ENCODE measurements at places on chromosomes 1 and 21.

GRCh38 chr1:54947540-54947939, 32.9 kb upstream of the TMEM61 start:
- no peaks in the 10 kb centered on the region for H3K36me3 ChIP-seq
- no peak overlapping the region for H3K27ac ChIP-seq
- H3K27me3 ChIP-seq = peaks cover 12% of the 10 kb centered on the region
- H3K4me3 ChIP-seq = no peak overlapping the region
- no peak for DNase-seq

DNA sequence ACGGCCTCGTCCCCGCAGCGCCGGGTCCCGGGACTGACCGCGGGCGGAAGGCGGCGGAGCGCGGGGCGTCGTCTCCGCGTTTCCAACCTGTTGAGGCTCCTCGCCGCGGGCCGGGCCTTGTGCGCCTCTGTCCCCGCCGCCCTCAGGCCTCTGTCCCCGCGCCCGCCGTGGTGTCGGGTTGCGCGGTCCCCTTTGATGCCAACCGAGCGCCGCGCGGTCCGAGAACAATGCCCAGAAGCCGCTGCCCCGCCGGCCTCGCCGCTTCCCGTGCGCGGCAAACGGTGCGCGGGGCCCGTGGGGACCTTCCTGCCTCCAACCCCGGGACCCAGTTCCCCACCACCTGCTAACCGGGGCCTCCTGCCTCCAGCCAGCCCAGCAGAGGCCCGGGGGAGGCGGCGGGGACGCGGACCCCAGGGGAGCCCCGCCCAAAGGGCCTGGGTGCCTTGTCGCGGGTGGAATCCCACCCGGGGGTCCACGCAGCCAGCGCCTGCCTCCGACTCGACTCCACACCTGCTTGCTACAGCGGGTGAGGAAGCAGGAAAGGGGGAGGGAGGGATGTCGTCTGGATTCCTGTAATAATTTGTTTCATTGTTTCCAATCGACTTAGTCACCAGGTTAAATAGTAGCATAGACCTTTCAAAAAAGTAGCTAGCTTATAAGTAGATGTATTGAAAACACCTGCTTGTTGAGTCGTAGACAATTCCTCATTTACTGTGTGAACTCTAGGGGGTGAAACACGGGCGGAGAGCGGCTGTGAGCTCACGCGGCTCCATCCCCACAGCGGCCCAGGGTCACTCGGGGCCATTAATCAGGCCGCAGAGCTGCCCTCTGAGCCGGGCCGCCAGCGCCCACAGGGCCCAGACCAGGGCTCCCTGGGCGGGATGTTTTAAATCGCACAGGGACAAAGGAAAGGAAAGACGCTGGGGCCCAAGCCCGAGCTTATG, 1.1 kb downstream of the COL18A1 start:
- peaks cover 27% of the 10 kb centered on the region for H3K27me3 ChIP-seq
- peak overlapping the region; percentile 85 for H3K27ac ChIP-seq
- peak; percentile 80 for DNase-seq
- H3K4me3 ChIP-seq = peak overlapping the region; percentile 80
- peaks cover 5% of the 10 kb centered on the region for H3K36me3 ChIP-seq

DNA sequence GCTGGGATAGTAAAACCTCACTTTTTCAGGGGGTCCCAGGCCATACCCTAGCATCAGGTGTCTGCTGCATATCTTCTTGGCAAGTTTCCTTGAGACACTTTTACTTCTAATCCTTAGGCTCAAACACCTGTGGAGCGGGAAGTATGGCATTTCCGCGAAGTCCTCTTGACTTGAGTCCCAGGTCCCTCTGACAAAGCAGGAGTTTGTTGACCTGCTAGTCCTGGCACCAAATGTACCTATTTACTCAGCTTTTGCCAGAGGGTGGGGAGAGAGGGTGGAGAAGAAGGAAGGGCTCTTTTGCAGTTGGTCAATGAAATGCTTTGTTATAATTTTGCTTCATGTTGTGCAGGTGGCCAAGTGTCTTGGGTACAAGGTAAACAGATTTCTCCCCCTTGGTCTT, 59.7 kb downstream of the CLIC6 start:
- no peak overlapping the region for H3K4me3 ChIP-seq
- no peak for DNase-seq
- no peaks in the 10 kb centered on the region for H3K36me3 ChIP-seq
- H3K27me3 ChIP-seq = peaks cover 18% of the 10 kb centered on the region
- H3K27ac ChIP-seq = no peak overlapping the region
- H3K4me1 ChIP-seq = no peaks in the 10 kb centered on the region

- no peak for DNase-seq
- no peaks in the 10 kb centered on the region for H3K27me3 ChIP-seq
- no peak overlapping the region for H3K4me3 ChIP-seq
- H3K36me3 ChIP-seq = peaks cover 5% of the 10 kb centered on the region
- H3K27ac ChIP-seq = peak overlapping the region; percentile 39
These were observed 64.5 kb upstream of the SLC44A3 start for GRCh38 chr1:94755675-94756074.

DNA sequence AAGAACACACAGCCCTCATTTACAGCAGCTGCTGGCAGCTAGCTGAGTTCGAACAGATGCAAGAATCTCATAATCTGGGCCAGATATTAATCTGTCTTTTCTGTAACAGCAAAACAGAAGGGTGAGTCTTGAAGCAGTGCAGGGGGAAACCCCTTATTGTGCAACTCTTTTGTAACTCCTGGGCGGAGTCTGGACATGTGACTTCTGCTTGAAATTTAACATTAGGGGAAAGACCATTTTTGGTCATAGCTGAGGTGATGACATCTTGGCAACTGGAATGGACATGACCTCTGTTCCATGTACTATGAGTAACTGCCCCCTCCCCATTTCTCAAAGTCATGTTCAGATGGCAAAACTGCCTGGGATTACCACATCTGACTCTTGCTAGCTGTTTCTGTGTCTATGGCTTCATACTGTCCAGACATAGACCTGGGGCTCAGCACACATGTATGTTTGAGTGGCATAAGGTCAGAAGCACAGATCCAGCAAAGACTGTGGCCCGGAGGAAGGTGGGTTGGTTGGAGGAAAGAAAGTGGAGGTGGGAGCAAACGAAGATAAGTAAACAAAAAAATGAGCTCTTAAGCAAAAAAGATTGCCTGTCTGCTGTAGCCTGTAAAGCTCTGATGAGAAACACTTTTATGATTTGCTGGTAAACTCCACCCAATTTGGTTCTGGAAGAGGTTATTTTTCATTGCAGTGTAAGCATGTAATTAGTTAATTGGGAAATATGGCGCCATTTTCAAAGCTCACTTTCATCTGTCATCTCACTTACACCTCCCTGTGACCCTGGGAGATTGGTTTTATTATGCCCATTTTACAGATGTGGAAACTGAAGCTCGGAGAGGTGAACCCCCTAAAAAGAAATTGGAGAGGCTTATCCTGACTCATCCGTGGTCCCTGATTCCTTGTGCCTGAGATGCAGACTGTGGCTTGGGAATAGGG, 26.1 kb downstream of the ETS2 start:
- no peaks in the 10 kb centered on the region for H3K36me3 ChIP-seq
- H3K27me3 ChIP-seq = peaks cover 15% of the 10 kb centered on the region
- no peak overlapping the region for H3K27ac ChIP-seq
- no peak overlapping the region for H3K4me3 ChIP-seq
- no peak for DNase-seq
- no peaks in the 10 kb centered on the region for H3K4me1 ChIP-seq

- H3K27ac ChIP-seq = no peak overlapping the region
- H3K4me3 ChIP-seq = no peak overlapping the region
These were observed 22.1 kb downstream of the RIPPLY3 start for GRCh38 chr21:37028570-37028969.

DNA sequence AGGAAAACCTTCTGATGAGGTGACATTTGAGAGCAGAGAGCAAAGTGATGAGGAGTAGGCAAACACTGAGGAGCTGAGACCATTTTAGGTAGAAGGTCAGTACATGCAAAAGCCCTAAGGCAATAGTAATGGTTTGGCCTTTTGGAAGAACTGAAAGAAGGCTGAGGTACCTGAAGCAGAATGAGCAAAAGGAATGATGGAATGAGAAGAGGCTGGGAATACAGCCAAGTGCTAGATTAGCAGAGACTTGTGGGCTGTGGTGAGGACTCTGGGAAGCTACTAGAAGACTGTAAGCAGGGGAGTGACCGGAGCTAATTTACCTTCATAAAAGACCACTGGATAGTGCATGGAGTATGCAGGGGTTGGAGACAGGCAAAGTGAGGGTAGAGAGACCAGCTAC, 77.9 kb downstream of the GFI1 start:
- H3K4me1 ChIP-seq = peaks cover 9% of the 10 kb centered on the region
- H3K4me3 ChIP-seq = no peak overlapping the region
- no peak for DNase-seq
- peaks cover 13% of the 10 kb centered on the region for H3K27me3 ChIP-seq
- peaks cover 5% of the 10 kb centered on the region for H3K36me3 ChIP-seq
- no peak overlapping the region for H3K27ac ChIP-seq

DNA sequence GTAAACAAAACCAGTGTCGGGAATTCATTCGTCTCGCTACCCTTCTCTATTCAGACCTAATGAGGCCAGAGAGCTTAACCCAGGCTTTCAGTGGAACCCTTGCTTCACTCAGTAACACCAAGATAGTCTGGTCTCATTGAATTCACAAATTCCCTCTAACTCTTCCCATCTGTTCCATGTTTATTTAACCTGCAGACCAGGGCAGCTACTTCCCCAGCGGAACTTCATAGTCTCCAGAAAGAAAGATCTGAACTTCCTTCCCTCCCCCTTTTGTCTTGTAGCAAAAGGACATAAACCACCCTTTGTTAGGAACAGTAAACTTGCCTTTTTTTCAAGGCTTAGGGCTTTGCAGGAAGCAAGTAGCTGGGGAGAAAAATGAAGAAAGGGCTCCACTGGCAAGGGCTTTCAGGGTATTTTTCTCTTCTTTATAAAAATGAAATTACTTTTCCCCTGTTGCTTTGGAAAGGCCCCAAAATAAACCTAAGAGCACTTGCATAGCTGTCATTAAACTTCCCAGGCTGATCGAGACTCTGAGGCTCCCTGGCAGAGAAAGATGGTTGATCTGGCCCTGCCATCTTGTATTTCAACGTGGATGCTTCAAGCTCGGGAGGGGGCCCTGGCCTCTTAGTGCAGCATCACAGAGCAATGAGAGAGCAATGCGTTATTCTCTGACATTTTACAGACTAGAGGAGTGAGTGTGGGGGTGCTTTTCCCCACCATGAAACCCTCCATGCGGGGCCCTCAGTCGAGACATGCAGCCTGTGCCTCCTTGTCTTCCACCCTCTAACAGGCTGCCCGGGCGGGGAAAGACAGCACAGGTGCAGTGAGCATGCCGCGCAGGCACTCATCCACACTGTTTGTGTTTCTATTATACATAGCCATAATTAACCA, 30.0 kb downstream of the MIS18A start:
- peaks cover 5% of the 10 kb centered on the region for H3K36me3 ChIP-seq
- H3K27me3 ChIP-seq = peaks cover 19% of the 10 kb centered on the region
- no peak overlapping the region for H3K4me3 ChIP-seq
- peaks cover 33% of the 10 kb centered on the region for H3K4me1 ChIP-seq

- H3K27me3 ChIP-seq = peaks cover 8% of the 10 kb centered on the region
- H3K27ac ChIP-seq = peak within 1 kb of the TSS; percentile 92
- H3K4me3 ChIP-seq = peak within 1 kb of the TSS; percentile 95
- DNase-seq = peak; percentile 99
- H3K36me3 ChIP-seq = no peaks in the 10 kb centered on the region
These were observed at the start of gene KIF1B for GRCh38 chr1:10209905-10210810. Gene KIF1B (plus strand): TSS chr1:10210570. CDS start chr1:10232329, 21,759 bp downstream.

GRCh38 chr21:45538381-45539045, 3.7 kb downstream of the SLC19A1 start:
- no peak overlapping the region for H3K4me3 ChIP-seq
- DNase-seq = no peak
- H3K4me1 ChIP-seq = peaks cover 30% of the 10 kb centered on the region
- H3K27ac ChIP-seq = no peak overlapping the region
- peaks cover 4% of the 10 kb centered on the region for H3K36me3 ChIP-seq

DNA sequence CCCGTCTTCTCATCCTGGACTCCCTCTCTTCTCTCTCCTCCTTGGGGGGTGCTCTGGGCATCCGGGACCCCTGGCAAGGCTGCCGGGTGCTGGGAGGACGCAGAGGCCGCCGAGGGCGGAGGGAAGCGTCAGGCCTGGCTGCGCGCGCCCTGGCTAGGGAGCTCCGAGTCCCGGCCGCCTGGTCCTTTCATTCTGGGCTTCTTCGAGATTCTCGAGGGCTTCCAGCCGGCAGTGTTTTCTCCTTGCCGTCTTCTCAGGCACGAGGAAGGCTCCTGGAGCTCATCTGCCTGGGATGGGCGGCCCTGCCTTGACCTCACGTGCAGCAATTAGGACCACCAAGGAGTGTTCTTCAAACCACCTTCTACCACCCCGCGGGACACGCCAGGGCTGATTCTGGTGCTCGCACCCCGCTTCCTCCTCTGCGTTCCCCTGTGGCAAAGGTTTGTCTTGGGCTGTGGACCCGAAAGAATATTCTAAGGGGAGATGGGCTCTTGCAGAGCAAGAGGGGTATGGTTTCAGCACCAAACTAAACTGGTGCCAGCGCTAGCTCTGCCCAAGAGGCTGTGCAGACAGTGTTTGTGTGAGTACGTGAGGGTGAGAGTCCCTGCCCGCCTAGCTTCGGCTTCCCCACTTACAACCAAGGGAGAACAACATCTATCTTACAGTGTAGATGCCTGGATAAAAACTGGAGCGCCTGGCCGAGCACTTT, 36.5 kb downstream of the PIK3CD start:
- peaks cover 12% of the 10 kb centered on the region for H3K4me1 ChIP-seq
- H3K27me3 ChIP-seq = peaks cover 69% of the 10 kb centered on the region
- H3K4me3 ChIP-seq = peak overlapping the region; percentile 84
- peak; percentile 51 for DNase-seq
- no peak overlapping the region for H3K27ac ChIP-seq

DNA sequence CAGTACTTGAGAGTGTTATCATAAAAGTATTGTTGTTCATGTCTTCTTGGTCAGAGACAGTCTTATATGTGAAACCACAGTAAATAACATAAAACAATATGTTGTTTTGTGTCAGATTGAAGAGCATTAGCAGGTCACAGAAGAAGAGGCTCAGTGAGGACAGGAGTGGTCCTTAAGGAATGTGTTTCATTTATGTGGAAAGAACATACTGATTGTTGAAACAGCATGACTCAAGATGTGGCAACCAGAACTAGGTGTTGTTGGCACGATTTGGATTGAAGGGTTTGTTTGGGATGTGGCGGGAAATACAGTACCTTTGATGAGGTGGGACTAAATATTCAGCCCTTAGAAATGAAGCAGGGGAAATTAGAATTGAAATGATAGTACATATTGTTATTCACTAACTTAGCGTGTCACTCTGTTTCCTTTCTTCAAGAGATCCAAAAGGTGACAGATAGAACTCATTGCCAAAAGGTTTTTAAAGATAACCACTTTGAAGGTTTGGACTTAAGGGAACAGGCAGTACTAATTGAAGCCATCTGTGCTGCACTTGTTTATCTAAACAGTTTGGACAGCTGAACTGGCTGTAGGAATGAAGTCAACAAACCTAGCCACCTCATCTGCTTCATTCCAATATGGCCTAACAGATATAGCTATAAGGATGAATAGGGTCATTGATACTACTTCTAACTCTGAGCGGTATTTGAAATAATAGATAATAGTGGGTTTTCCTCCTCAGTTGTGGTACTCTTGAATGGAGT, 14.4 kb downstream of the RALGPS2 start:
- H3K36me3 ChIP-seq = peaks cover 92% of the 10 kb centered on the region
- peak overlapping the region; percentile 88 for H3K27ac ChIP-seq
- no peak for DNase-seq
- no peaks in the 10 kb centered on the region for H3K27me3 ChIP-seq
